Ascending aorta (tissue), 2 donors: ENCODE measurements at places on chromosomes 4 and X. TPM values are rescaled to one million over a fixed set of nuclear protein-coding genes. Genes with fewer than 3 reads are reported as not detected.
A peak's percentile ranks its signal among the peaks of the same experiment; 100 is the strongest.

Gene PSAPL1
- total RNA-seq = not detected

Gene DCLK2
- total RNA-seq = 34.2 TPM

Gene GLUD2
- total RNA-seq = 2.1 TPM

Gene HTR2C
- total RNA-seq = not detected

Gene MAGEB1
- not detected for total RNA-seq

Gene SH3TC1
- total RNA-seq = 64.5 TPM

Gene SYAP1
- total RNA-seq = 14.2 TPM

- no peak overlapping the region for H3K4me3 ChIP-seq
- H3K27me3 ChIP-seq = no peaks in the 10 kb centered on the region
- H3K27ac ChIP-seq = no peak overlapping the region
- no peaks in the 10 kb centered on the region for H3K36me3 ChIP-seq
- H3K4me1 ChIP-seq = no peaks in the 10 kb centered on the region
These were observed 168.8 kb upstream of the ZFP42 start for GRCh38 chr4:187826725-187827124.

- no peak overlapping the region for H3K27ac ChIP-seq
- no peaks in the 10 kb centered on the region for H3K27me3 ChIP-seq
- no peak for DNase-seq
- H3K4me3 ChIP-seq = no peak overlapping the region
These were observed 340.7 kb downstream of the RAB28 start for GRCh38 chr4:13143222-13144070.

- no peaks in the 10 kb centered on the region for H3K4me1 ChIP-seq
- no peak overlapping the region for H3K27ac ChIP-seq
- no peak overlapping the region for H3K4me3 ChIP-seq
- no peak for DNase-seq
These were observed 550.7 kb downstream of the ADGRL3 start for GRCh38 chr4:61750810-61751209.

DNA sequence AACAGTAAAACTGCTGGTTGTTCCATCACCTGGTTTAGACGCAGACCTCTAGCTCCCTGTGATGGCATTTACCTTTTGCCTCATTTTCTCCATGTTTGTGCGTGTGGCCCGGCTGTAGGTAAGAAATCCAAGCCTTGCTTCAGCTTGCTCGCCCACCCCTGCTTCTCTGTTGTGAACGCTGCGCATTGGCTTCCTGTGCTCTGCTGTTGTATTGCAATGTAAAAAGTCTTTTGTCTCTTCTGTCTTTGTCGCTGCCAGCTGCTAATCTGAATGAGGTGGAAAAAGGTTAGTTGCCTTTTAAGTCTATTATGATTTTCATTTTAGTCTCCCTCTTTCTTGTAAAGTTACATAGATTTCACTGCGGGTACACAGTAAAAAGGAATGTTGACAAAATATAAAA is 127.3 kb upstream of the PACRGL start:
- H3K27me3 ChIP-seq = no peaks in the 10 kb centered on the region
- no peak for DNase-seq
- H3K36me3 ChIP-seq = no peaks in the 10 kb centered on the region

DNA sequence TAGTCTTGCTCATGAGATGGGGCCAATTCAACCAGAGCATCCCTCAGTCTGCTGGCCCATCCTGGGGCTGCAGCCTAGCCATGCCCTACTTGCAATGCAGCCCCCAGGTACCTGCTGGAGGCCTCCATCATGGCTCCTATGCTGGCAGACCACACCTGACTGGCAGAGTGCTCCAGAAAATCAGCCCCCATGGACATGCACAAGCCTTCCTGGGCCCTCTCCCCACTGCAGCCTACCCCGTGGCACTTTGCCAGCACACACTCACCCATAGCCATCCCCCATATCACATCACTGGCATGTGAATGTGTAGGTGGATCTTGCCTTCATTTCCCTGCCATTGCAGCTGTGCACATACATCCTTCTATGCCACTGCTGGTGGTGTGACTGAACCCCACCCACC is 381.8 kb downstream of the UBE2NL start:
- H3K27ac ChIP-seq = no peak overlapping the region
- DNase-seq = no peak
- H3K4me3 ChIP-seq = no peak overlapping the region
- H3K36me3 ChIP-seq = no peaks in the 10 kb centered on the region
- no peaks in the 10 kb centered on the region for H3K27me3 ChIP-seq
- no peaks in the 10 kb centered on the region for H3K4me1 ChIP-seq

DNA sequence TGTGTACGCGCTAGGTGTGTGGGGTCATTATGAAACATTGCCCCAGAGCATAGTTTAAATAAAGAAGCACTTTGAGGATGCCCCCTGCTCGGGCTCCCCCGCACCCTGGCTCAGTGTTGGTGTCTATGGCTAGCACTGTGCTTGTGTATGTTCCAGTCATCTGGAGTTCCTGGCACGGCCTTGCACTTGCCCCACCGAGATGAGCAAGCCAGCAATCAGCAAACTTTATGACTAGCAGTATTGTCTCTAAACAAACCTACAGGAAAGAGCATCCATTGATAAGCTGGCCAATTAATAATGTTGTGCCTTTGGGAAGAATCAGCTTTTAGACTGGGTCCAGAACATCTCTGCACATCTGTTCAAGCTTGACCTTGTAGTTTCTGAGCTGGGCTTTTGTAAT is 707 bp upstream of the SHROOM4 start:
- peak overlapping the region; percentile 69 for H3K27ac ChIP-seq
- no peak for DNase-seq

DNA sequence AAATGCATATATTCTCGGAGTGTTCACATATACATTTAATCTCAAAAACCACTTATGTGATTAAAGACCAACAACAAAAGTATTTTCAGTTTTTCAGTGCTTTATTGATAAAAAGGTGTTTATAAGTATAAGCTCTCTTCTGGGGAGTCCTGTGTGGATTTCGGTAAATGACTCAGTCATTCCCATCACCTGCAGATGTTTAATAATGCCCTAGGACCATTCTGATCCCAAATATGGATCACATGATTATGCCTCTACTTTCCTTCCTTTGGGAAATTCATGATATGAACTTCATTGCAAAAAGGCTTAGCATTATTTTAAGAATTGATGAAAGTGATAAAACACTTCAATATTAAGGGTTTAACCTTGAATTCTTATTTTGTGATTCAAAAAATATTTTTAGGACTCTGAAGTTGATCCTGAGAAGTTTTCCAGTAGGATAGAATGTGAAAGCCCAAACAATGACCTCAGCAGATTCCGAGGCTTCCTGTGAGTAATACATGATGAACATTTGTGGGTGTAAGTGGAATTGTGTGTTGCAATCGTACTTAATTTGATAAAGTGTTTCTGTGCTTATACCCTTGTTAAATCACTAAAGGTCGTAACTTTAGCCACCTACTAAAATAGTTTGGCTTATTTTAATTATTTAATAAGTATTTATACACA is 40.2 kb downstream of the ATP10D start:
- peak; percentile 73 for DNase-seq
- H3K36me3 ChIP-seq = peaks cover 18% of the 10 kb centered on the region
- no peak overlapping the region for H3K4me3 ChIP-seq

DNA sequence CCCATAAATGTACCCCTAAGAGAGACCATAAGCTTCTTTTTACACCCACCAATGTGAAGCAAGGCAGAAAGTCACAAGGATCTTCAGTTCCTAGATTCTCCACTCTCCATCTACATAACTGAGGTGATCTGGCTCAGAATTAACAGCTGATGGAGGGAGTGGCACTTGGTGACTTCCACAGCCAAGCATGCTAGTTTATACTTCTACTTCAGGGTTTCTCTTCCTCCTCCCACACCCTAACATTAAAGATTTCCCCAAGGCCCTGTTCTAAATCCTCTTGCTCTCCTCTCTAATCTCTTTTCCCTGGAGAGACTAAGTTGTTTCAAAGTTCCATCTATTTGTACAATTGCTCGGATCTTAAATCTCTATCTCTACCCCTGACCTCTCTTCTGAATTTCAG is 81.1 kb downstream of the MBNL3 start:
- H3K36me3 ChIP-seq = no peaks in the 10 kb centered on the region
- no peaks in the 10 kb centered on the region for H3K4me1 ChIP-seq
- no peak overlapping the region for H3K4me3 ChIP-seq
- DNase-seq = no peak

DNA sequence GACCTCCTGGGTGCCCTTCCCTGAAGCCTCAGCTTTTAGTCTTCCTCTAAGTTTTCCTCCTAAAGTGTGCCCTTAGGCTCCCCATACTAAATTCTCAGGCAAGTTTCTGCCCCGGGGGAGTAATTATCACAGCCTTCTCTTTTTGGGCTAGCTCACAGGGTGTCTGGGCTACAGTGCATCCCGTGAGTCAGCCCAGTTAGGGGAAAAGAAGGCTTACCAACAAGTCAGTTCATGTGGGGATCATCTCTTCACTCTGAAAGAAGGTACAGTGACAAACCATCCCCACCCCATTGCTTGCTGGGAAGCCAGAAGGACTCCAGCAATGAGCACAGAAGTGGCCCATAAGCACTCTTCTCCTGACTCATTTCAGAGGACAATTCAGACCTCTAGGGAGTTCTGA is 134.7 kb upstream of the FAM9C start:
- H3K27me3 ChIP-seq = no peaks in the 10 kb centered on the region
- H3K4me3 ChIP-seq = no peak overlapping the region
- no peak for DNase-seq

- DNase-seq = peak; percentile 92
- H3K36me3 ChIP-seq = no peaks in the 10 kb centered on the region
- no peaks in the 10 kb centered on the region for H3K4me1 ChIP-seq
- H3K27ac ChIP-seq = peak within 1 kb of the TSS; percentile 94
- H3K27me3 ChIP-seq = no peaks in the 10 kb centered on the region
- H3K4me3 ChIP-seq = peak within 1 kb of the TSS; percentile 60
These were observed at the start of gene INTS6L for GRCh38 chrX:135520553-135521404. Gene INTS6L, plus strand, starts transcription at chrX:135520660. Its CDS starts 333 bp downstream, at chrX:135520993.

- no peaks in the 10 kb centered on the region for H3K27me3 ChIP-seq
- no peaks in the 10 kb centered on the region for H3K36me3 ChIP-seq
- H3K27ac ChIP-seq = no peak overlapping the region
- peak overlapping the region; percentile 15 for H3K4me3 ChIP-seq
These were observed 416.3 kb downstream of the PCDH10 start for GRCh38 chr4:133565379-133565778.

GRCh38 chr4:170374770-170375169 is 285.0 kb upstream of the AADAT start:
- DNase-seq = no peak
- H3K4me3 ChIP-seq = no peak overlapping the region
- no peaks in the 10 kb centered on the region for H3K36me3 ChIP-seq
- no peaks in the 10 kb centered on the region for H3K4me1 ChIP-seq

DNA sequence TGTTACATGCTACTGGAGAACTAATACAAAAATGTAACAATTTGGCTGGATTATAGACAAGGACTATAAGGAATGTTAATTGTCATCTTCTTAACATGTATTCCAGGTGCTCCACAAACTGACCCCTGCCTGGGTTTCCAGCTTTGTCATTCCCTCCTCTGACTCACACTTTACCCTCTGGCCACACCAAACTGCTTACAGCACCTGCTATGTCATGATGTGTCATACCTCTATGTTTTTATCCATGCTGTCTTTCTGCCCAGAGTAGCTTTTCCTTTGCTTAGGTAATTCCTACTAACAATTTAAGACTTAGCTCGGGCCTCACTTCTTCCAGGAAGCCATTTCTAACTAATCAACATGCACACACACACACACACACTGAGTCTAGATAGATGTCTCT is 14.0 kb upstream of the SHROOM4 start:
- H3K27ac ChIP-seq = no peak overlapping the region
- H3K36me3 ChIP-seq = no peaks in the 10 kb centered on the region
- no peak for DNase-seq

DNA sequence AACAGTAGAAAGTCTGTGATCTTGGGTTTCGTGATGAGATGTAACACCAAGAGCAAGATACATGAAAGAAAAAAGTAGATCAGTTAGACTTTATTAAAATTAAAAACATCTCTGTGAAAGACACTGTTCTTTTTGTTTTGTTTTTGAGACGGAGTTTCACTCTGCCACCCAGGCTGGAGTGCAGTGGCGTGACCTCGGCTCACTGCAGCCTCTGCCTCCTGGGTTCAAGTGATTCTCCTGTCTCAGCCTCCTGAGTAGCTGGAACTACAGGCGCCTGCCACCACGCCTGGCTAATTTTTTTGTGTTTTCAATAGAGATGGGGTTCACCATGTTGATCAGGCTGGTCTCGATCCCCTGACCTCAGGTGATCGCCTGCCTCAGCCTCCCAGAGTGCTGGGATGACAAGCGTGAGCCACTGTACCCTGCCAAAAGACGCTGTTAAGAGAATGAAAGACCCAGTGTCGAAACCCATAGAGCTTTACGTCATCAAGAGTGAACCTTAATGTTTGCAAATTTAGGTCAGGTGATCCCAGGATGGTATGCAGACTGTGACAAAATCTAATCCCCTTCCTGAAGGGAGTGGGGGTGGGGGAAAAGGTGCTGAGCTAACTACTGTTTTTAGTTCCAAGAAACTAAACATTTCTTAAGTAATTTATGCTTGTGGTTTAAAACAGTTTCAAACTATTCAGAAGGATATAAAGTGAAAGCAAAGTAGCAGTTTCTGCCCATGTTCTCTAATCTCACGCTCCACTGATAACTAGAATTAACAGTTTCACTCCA is 8.0 kb downstream of the OFD1 start:
- H3K27ac ChIP-seq = no peak overlapping the region
- no peak overlapping the region for H3K4me3 ChIP-seq
- H3K4me1 ChIP-seq = no peaks in the 10 kb centered on the region
- no peaks in the 10 kb centered on the region for H3K27me3 ChIP-seq
- DNase-seq = no peak

GRCh38 chr4:93710101-93710846 is 118.3 kb upstream of the ATOH1 start:
- H3K4me3 ChIP-seq = no peak overlapping the region
- H3K27ac ChIP-seq = no peak overlapping the region
- H3K36me3 ChIP-seq = no peaks in the 10 kb centered on the region

GRCh38 chr4:163878336-163879121 is 384.0 kb downstream of the TMA16 start:
- H3K36me3 ChIP-seq = no peaks in the 10 kb centered on the region
- no peaks in the 10 kb centered on the region for H3K27me3 ChIP-seq
- H3K4me3 ChIP-seq = no peak overlapping the region

DNA sequence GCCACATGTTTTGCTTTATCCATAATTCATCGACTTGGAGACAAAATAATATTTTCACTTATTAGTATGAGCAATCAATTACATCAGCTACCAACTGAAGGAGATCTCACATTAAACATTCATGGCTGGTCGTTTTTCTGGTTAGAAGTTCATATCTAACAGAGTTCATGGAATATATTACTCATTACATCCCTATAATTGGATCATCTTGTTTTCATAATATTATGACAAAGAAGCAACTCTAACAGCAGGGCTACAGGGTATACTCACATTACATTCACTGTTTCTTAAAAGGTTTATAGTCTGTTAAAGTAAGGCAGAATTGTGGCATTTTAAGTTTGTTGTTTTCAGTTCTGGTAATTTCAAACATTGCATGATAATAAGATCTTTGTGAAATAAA is 33.0 kb downstream of the GSTCD start:
- DNase-seq = no peak
- H3K27ac ChIP-seq = no peak overlapping the region
- H3K27me3 ChIP-seq = no peaks in the 10 kb centered on the region
- no peak overlapping the region for H3K4me3 ChIP-seq
- no peaks in the 10 kb centered on the region for H3K36me3 ChIP-seq
- H3K4me1 ChIP-seq = no peaks in the 10 kb centered on the region

- H3K27ac ChIP-seq = no peak overlapping the region
- H3K4me1 ChIP-seq = no peaks in the 10 kb centered on the region
- H3K36me3 ChIP-seq = no peaks in the 10 kb centered on the region
- H3K4me3 ChIP-seq = no peak overlapping the region
- no peak for DNase-seq
- H3K27me3 ChIP-seq = no peaks in the 10 kb centered on the region
These were observed 17.5 kb upstream of the RGN start for GRCh38 chrX:47060708-47061107.

- H3K4me3 ChIP-seq = no peak overlapping the region
- H3K36me3 ChIP-seq = no peaks in the 10 kb centered on the region
- H3K4me1 ChIP-seq = peaks cover 8% of the 10 kb centered on the region
- no peak overlapping the region for H3K27ac ChIP-seq
These were observed 32.2 kb downstream of the RNF212 start for GRCh38 chr4:1080961-1081688.
